ENCODE measurements at places on chromosomes 1 and 21. TPM values are rescaled to one million over a fixed set of nuclear protein-coding genes. Genes with fewer than 3 reads are reported as not detected.

DNA sequence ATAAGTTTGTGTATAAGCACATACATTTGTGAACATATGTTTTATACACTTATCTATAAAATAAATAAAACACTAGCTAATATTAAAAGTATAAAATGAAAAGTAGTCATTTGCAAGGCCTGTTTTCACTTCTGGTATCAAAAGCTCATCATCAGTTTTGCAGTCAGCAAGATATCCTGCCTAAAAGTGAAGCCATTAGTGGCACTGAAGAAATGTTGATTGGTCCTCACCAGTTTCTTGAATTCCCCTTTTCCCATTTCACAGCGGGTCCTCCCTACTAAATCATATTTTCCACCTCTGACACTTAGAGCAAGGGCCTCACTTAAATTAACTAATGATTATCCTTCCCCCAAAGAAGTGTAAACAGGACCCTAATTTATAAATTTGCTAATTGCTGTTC is 6.7 kb downstream of the TBX15 start:
- no peak for DNase-seq

- no peak for DNase-seq
These were observed 13.7 kb upstream of the TRIM62 start for GRCh38 chr1:33195556-33195955.

DNA sequence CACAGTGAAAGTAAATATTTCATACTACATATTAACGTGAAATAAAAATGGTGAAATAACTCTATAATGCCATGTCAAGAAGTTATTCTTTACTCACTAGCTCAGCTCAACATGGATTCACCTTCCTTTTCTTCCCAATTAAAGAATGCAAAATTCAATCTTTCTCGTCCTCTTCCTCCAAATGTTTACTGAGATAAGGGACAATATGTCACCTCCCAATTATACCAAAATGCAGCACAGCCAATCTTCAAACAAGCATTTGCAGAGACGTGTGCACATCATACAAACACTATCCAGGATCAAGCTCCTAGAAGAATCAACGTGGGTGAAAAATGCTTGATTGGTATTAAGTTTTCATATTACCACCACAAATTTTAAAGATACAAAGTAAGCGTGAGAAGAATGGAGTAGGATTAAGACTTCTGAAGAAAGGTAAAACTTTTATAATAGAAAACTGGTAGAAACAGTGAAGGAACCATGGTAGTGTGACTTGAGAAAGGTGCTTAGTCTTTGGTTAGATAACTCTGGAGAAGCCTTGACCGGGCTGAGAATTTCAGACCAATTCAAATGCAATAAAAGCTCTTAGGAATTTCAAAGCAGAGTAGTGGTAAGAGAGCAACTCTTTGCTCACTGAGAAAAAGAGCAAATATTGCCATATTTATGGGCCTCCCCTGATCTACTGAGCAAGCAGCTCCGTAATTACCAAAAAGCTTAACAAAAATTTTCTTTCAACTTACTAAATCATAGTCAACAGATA is 7.2 kb downstream of the PTP4A2 start:
- DNase-seq = no peak

- no peak for DNase-seq
These were observed 8.4 kb downstream of the HMGB4 start for GRCh38 chr1:33872275-33872674.

DNA sequence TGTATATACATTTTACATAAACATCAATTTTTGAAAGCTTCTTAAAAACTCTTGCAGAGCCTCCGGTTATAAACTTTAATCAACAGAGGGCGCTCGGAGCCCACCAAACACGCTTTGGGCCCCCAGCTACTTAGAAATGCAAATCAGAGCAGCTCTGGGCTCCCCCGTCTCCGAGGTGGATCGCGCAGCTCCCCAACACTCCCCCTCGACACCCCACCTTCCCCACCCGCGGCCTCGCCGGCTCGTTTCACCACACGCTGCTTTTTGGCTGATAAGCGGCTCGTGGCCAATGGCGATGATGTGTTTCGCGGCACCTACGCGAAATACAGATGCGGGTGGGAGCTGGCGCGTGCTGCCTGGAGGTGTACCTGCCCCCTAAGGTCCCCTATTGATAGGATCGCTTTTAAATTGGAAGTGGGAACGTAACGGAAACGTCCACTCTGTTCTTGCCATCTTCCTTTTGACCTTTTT is 1.7 kb upstream of the KIF26B start:
- peak; percentile 38 for DNase-seq

DNA sequence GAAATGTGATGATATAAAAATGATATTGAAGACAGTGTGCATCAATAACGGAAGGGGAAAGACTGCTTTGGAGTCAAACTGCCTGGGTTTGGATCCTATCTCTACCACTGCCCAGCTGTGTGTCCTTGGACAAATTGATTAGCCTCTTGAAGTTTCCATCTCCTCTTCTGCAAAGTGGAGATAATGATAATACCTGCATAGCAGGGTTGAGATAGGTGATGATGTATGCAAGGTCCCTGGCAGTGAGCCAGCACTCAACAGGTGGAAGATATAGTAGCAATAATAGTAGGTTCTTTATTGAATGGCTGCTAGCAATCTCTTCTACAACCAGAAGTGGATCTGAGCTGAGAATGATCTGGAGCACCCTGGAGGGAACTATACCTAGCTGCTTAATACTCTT is 166.7 kb downstream of the MIS18A start:
- DNase-seq = no peak

- no peak for DNase-seq
These were observed 202.5 kb upstream of the RAB4A start for GRCh38 chr1:229068270-229068987.

DNA sequence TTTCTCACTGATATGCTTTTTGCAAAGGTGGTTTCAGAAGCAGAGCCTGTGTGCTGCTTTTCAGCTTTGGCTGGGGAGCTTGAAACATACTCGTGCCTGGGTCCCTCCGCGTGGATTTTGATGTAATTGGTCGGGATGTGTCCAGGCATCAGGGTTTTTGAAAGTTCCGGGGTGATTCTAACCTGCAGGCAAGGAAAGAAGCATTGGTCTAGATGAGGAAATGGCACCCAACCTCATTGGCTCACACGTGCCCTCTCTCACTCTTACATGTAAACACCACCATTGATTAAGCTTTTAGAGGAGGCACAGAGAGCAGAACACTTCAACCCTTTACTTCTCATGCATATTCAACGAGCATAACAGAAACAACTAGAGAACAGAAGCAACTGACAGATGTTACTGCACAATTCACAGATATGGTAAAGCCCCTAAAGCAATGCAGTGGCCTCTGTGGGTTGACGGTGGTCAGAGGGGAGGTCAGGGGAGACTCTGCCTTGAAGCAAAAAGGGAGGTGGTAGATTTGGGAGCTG is 112.1 kb downstream of the TLR5 start:
- DNase-seq = no peak

- no peak for DNase-seq
These were observed 9.6 kb downstream of the ZNF648 start for GRCh38 chr1:182051938-182052337.

DNA sequence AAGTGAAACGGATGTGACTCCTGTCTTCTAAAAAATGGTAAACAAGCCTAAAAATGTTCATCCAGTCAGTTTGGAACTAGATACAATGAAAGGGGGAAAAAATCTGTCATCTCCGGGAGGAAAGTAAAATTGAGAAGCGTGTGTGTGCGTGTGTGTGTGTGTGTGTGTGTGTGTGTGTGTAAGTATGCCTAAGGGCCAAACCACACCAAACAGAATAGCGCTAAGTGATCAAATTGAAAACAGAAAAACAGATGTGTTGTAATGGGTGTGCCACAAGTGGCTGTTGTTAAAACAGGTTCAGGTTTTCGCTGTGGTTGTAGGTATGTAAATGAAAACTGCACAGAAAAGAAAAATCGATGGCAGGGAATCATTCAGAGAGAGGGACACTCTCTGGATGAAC is 106.7 kb downstream of the RNF220 start:
- no peak for DNase-seq

DNA sequence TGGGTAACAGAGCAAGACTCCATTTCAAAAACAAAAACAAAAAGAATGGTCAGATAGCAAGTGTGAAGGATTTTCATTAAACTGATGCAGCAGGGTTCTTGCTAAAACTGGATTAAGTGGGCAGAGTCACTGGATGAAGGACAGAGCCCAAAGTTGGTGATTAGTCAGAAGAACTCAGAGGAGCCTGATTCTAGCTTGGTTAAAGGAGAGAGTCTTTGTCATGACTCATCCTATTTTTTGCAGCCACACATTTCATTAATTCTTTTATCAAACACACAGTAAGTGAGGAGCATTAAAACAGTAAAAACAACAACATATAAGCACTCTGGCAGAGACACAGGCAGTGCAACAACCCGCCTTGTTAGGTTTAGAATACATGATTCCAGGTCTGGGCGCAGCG is 56.0 kb upstream of the EDARADD start:
- no peak for DNase-seq

GRCh38 chr1:108701176-108701849 is 9.2 kb downstream of the PRPF38B start:
- DNase-seq = no peak

- DNase-seq = no peak
These were observed 125 bp downstream of the ATP5PF start for GRCh38 chr21:25734654-25734903.

GRCh38 chr1:152745289-152745704 is 12.5 kb upstream of the KPRP start:
- peak; percentile 19 for DNase-seq

- DNase-seq = no peak
These were observed 19.1 kb downstream of the AGL start for GRCh38 chr1:99869304-99869703.

DNA sequence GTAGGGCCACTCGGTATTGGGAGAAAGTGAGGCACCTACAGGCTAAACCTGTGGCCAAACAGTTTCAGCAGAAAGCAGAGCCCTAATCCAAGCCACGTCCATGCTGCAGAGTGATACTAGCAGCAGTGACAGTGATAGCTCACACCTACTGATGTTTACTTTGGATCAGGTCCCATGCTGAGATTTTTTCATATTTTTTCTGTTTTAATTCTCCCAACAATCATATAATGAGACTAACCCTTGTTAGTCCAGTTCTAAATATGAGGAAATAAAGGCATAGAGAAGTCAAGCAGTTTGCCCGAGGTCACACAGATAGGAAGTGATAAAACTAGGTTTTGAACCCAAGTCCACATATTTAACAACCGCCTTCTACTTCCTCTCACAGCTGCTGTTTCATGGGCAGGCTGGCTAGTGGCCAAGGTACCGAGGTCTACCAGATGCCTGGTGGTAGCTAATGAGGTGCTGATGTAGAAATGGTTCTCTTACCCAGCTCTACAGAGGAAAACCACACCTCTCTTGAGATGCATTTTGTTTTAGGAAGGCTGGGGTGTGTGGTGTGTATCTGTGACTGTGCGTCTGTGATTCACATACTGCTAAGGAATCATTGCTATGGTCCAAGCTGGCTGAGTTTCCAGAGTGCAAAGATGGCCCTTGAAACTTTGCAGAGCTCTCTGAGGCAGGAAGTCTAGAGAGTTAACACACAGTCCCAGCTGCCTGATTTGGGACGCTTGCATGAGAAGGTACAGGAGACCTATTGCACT is 80.3 kb upstream of the ARTN start:
- peak; percentile 60 for DNase-seq

- DNase-seq = no peak
These were observed 8.1 kb downstream of the RERE start for GRCh38 chr1:8809342-8809736.

The MYBPH gene
- not detected for total RNA-seq

The TBX19 gene
- 1.1 TPM for total RNA-seq

The STRIP1 gene
- 39.6 TPM for total RNA-seq

The F5 gene
- not detected for total RNA-seq

The PGLYRP3 gene
- not detected for total RNA-seq

The RHBG gene
- total RNA-seq = not detected

The SYCP1 gene
- not detected for total RNA-seq

The TNFSF4 gene
- not detected for total RNA-seq

The LCE1B gene
- not detected for total RNA-seq

The FAM151A gene
- not detected for total RNA-seq
